Activated T-cell treated with anti-CD3 and anti-CD28 coated beads for 48 hours (primary cell): ENCODE measurements at places on chromosomes 2 and 18.
A peak's percentile ranks its signal among the peaks of the same experiment; 100 is the strongest.

GRCh38 chr2:190695739-190696138 lies 46.9 kb downstream of the NAB1 start:
- DNase-seq, result peak; percentile 17

GRCh38 chr18:39795350-39795749 lies 2159.7 kb upstream of the PIK3C3 start:
- no peak for DNase-seq

DNA sequence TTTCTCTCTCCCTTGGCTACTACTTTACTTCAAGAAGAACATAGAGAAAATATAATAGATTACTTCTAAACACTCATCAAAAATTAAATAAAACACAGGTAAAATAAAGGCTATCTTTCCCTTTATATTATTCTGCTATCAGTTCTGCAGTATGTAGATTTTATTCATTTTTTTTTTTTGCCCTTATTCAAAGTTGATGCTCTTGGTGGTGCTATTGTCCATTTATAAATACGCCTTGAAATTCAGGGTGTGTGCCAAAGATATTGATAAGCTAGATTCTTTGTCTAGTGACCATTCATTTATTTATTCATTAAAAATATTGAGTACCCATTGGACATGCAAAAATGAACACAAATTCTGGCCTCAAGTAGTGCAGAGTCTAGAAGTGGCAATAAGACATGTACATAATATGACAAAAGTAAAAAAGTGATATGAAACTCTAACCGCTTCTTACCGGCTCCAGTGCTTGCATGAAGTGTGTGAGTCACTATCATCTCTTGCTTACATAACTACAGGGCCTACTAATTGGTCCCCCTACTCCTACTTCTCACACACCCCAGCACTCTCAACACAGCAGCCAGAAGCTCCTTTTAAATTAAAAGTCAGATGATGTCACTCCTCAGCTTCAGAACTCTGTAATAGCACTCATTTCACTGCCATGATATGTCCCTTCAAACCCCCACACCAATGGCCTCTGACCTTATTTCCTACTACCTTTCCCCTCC lies 208.3 kb upstream of the FANCL start:
- DNase-seq, result no peak

- DNase-seq, result peak; percentile 79
These were observed at the start of the genes RNF25 and STK36 for GRCh38 chr2:218671654-218672566. Gene RNF25, minus strand, starts transcription at chr2:218672002. Its CDS starts 32 bp downstream, at chr2:218671970. Gene STK36, plus strand, starts transcription at chr2:218672086. Its CDS starts 744 bp downstream, at chr2:218672830.

DNA sequence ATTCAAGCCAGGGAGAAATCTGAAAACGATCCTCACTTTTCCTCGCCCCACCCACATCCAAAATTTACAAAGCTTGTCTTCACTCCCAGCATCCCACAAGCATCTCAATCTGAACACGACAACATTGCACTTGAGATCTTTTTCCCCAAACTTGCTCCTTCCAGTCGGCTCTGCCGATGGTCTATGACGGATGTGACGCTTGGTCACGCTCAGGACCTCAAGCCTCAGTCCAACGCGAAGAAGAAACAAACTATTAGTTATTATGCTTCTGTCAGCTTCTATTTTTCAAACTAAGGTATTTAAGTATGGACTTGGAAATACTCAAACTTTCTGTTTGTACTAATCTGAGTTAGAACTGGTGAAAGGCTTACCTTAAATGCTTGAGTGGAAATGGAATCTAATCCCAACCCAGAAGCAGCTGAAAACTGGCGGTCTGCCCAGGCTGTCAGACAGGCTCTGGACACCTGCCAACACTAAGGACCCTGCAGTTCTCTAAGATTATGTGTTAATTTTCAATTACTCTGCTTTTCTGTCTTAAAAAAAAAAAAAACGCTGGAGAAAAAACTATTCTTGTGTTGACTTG lies 132.1 kb upstream of the DNMT3A start:
- DNase-seq, result no peak

GRCh38 chr2:220332886-220333285 lies 705.5 kb downstream of the SLC4A3 start:
- DNase-seq, result no peak

DNA sequence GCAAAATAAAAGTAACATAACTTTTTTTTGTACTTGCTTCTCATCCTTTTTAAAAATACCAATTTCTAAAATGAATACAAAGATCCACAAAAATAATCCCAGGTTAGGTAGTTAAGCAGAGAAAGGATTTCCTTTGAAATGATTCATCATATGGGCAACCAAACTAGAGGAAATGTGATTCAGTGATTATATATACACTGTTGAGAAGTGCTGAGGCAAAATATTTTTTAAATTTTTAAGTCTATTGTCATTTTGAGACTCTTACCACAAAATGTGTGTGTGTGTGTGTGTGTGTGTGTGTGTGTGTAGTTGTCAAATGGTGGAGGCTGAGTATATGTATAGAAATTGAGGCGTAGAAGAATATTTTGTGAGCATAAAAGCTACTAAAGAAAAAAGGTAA lies 1075.3 kb downstream of the LRP1B start:
- no peak for DNase-seq

DNA sequence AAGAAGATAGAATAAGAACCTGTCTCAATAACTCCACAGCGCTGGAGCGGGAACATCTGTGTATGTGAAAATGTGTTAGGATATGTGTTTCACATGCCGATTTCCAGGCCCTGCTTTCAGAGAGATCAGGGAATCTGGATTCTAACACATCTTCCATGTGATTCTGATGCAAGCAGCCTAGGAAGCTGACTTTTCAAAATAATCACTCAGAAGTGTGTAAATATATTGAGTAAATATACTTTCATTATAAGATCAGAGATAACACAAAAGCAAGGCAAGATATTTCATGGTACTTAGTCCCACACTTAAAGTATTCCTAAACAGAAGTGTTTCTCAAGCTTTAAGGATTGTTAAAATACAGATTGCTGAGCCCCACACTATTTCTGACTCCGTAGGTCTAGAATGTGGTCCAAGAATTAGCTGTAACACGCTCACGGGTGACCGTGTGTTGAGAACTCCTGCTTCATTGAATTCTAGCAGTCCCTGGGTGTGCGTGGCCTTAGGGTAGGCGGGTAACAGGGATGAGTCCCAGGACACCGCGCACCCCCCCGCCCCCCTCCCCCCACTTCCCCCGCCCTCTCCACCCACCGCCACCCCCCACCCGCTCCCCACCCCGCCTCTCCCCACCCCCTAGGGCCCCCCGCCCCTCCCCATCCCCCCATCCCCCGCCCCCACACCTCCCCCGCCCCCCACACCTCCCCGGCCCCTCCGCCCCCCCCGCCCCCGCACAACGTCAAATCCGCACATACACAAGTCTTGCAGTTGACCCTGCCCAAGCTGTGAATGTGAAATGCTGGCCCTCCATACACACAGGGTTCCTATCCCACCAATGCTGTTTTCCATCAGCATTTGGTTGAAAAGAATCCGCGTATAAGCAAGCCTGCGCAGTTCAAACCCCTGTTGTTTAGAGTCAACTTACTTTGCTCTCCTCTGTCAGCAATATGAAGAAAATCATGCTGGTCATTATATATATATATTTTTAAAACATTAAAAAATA lies 94.2 kb upstream of the SLC39A10 start:
- DNase-seq, result no peak

DNA sequence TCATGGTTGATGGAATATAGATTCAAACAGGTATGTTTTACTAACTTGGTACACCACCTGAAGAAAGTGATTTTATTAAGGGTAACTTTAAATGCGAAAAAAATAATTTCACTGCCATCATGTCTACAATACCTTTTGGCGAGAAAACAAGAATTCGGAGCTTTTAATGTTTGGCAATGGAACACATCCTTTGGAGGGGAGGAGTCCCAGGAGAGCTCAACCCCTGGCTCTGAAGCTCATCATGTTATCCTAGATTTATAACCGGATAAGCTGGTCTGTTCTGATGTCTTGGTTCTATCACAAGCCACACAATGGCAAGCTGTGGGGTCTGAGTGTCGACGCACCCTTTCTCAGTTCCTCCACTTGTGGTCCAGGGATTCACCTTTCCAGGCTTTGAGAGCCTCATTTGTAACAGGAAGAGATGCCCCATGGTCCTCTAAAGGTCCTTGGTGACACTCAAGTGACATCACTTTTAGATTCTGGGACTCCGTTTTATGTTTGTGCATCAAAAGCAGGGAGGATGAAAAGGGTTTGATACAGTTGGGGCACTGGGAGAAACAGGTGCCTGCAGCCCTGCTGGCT lies 172.7 kb downstream of the BCL2 start:
- no peak for DNase-seq

DNA sequence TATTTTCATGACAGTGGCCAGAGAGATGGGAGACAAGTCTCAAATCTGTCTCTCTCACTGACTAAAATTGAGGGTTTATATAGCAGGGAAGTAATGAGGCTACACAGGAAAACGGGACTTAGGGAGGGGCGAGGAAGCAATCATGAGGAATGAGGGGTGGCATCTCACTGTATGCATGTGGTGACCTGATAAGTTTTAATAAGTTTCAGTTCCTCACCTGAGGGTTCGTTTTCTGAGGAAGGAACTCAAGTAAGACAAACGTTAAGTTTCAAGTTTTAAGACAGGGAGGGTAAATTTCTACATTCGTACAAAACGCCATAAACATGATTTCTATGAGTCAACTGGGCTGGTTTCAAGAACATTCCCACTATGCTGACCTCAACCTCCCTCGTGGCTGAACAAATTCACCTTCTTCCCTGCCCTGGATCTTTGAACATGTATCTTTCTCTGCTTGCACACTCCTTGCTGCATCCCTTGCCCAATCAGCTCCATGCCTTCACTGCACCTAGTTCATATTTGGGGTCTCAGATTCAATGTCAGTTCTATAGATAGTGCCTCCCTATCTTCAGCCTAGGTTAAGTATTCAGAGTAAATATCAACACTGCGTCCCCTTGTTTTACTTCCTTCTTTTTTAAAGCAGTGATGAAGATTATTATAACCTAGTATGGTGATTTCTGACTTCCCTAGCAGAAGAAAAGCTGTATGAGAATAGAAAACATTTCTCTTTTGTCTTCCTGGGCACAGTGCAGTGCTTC lies 53.3 kb upstream of the CNTNAP5 start:
- no peak for DNase-seq

- no peak for DNase-seq
These were observed 1.2 kb downstream of the ANKRD23 start for GRCh38 chr2:96842600-96842999.

DNA sequence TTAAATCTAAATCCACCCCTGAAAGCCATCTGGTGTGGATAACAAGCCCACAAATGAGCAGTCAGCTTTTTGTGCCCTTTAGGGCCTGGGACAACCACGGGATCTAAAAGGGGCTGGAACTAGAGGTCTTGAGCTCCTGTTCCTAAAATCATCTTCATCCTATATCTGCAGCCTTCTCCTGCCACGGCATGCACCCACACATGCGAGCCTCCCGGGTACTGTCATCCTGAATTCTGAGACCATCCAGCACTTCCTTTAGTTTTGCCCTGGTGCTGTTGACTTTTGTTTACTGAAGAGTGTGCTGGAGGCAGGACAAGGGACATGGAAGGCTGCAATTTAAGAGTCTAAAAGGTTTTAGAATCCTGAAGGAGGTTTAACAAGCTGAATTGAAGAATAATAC lies 183.2 kb downstream of the FAM210A start:
- DNase-seq, result no peak

- no peak for DNase-seq
These were observed 1.8 kb upstream of the IAH1 start for GRCh38 chr2:9472511-9472910.

GRCh38 chr2:239064253-239064652 lies 216.4 kb downstream of the TWIST2 start:
- DNase-seq, result no peak

DNA sequence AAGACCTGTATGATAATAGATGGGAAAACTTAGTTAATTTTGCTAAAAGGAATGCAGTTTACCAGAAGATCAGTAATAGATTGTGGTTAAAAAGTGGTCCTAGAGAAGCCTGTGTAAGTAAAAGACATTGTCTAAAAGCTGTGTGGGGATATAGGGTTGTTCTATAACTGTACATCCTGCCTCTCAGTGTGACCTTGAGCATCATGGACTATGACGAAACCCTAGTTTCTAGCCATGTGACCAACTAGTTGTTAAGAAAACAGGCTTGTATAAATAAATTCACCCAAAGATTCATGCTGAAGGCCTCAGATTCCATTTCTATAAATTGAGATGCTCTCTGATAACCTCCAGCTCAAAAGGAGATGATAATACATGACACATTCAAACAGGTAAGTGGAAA lies 160.7 kb downstream of the IKZF2 start:
- DNase-seq, result no peak

GRCh38 chr18:50310080-50310479 lies 22.6 kb upstream of the CXXC1 start:
- no peak for DNase-seq

DNA sequence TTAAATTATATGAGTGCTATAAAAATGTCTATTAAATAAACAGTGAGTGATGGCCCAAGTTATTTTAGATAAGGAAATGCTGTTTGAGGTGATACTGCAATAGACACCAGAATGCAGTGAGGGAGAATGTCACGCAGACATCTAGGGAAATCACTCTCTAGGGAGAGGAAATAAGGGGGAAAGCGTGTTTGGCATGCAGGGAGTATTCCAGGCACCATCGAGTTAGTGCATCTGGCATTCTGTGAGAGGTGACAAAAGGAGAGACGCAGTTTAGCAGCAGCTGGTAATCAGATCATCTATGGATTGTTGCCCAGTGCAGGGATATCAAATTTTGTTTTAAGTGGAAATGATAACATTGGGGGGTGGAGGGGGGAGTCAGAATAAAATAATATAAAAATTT lies 175.4 kb upstream of the NETO1 start:
- no peak for DNase-seq

- no peak for DNase-seq
These were observed 108.3 kb downstream of the DYSF start for GRCh38 chr2:71561441-71562267.

DNA sequence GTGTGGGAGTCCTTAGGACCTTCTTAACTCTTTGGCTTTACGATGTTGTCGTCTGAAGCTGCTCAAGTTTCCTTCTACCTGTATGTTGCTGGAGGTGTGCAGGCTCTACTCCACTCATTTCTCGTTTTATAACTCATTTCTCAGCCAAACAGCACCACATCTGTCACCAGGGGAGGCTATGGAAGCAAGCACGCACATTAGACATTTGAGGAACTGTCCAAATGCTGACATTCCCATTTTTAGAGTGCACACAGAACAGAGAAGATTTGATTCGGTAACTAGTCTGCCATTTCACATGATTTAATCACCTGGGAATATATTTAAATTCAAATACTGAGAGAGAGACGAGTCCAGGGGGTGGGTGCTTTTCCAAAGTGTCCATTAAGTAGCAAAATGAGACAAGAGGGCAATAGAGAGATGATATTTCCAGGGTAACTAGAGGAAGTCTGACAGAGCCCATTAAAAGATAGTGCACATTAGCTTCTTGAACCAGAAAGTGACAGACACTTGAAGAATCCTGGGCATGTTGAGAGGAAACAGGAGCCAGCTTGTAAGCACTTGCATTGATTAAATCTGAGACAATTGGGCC lies 793.3 kb downstream of the TDRD15 start:
- DNase-seq, result no peak

GRCh38 chr18:48785736-48786454 lies 164.9 kb downstream of the SMAD7 start:
- no peak for DNase-seq
